Stimulated activated CD4-positive, alpha-beta T cell treated with anti-CD3 and anti-CD28 coated beads, Interleukin-4, amount 100 ng/mL, for 1 hour (primary cell): ENCODE measurements at places on chromosomes 3 and 15.

DNA sequence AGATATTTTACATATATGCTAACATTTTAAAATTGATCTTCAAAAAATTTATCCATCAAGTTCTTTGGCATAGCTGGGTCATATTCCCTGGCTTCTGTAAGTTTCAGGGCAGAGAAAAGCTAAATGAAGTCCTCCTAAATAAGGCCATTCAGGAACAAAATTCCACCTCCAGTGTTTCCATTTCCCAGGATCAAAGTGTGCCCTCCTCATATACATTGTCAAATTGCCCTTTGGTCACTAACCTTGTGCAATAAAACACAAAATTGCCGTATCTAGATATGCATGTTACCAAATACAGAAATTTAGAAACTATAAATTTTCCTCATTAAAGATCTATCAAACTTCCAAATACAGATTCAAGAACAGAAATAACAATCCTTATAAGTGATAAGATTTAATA, 10.6 kb downstream of the CEP152 start:
- DNase-seq = no peak

- DNase-seq = no peak
These were observed 19.0 kb upstream of the PRICKLE2 start for GRCh38 chr3:64244011-64244942.

DNA sequence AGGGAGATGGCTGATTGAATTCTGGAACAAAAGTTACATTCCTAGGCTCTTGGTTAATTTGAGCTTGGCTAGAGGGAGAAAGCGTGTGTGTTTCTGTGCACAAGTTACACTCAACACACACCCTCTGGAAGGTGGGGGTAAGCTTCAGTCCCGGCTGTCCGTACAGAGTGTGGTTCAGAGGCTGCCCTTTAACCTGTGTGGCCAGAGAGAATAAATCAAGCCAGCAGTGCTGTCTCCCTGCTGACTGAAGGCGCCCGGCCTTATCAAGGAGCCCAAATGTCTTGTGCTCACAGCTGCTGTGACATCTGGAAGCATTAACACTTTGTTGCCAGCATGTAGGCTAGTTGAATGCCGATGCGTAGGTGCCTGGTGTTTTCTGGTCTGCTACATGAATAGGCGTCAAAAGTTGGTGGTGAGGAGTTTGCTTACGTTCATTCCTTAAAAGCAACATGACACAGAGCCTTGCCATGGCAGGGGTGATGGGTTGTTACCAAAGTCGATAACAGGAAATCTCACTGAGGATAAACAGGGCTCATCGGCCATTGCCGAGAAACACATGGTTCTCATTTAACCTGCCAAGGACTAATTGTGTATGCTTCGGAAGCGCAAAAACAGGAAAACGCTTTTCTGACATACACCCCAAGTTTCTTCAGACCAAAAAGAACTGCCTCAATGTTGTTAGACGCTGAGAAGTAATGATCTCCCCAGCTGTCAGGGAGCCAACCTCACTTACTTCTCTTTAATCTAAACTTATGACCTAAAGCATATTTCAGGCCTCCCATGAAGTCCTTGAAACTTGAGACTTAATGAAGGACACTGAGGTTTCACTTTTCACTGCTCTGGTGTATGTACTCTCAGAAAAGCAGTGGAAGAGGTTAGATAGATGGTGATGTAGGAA, 95.8 kb upstream of the CTDSPL start:
- DNase-seq = no peak

DNA sequence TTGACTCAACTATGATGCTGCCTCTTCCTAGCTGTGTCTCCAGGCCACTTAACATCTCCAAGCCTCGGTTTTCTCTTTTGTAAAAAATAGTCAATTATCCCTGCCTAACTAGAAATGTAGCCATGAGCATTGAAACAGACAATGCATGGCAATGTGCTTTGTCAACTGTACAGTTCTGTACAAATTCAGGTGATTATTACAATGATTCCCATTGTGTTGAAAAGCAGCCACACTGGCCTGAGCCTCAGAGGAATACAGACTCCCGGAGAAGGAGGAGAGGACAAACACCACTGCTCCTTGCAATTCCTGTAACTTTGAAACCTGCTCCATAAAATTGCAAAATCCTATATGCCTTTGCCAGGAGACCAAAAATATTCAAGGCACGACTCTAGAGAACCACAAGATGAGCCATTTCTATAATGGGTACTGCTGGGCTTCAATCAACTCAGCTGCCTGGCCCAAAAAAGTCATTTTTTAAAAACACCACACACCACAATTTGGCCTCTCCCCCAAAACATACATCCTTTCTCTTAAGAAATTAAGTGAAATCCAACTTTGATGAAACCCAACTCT, 28.6 kb downstream of the DAPK2 start:
- no peak for DNase-seq

GRCh38 chr3:196227629-196228493, 11.5 kb downstream of the SLC51A start:
- no peak for DNase-seq

- DNase-seq = no peak
These were observed 12.1 kb upstream of the POU1F1 start for GRCh38 chr3:87288446-87288845.

GRCh38 chr3:4596612-4597011, 103.5 kb downstream of the ITPR1 start:
- no peak for DNase-seq

DNA sequence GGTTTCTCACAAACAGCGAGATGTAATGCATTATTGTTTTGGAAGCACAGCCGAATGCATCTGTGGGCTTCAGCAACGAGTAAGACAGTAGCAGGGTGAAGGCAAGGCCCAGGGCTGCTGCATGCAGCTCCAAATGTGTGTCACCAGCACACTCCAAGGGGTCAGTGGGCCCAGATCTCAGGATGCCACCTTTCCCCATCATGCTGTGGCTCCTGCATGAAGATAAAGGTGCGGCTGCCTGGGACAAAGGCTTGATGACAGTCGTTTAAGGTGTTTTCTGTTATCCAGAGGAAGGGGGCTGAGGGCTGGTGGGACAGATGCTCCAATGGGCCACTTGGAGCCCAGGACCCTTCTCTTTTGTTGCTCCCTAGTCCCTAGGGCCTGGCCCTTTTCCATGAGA, 13.2 kb downstream of the C3orf22 start:
- no peak for DNase-seq

- DNase-seq = no peak
These were observed 71.3 kb downstream of the MESD start for GRCh38 chr15:80918196-80918783.
